ENCODE measurements at places on chromosomes 4 and X.
A peak's percentile ranks its signal among the peaks of the same experiment; 100 is the strongest.

DNA sequence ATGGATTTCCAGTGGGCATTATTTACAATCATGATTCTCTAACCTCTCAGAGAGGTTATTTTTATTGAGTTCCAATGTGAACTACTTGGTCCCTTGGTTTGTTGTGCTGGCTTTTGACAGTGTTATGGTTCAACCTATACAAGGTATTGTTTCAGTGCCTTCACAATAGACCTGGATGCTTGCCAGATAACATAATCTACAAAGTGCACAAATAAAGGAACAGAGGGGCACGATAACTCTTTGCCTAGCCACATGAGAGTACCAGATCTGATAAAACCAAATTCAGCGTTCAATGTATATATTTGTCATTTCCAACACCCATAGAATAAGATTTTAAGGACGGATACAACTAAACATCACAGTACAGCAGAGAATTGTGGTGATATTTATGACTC lies 120.8 kb downstream of the RASL11B start:
- no peak for DNase-seq

- no peak for DNase-seq
These were observed 49.5 kb downstream of the RPGR start for GRCh38 chrX:38277802-38278201.

- no peak for DNase-seq
These were observed 44.9 kb downstream of the SPANXN1 start for GRCh38 chrX:145292218-145292617.

GRCh38 chr4:94410678-94411206 lies 41.0 kb upstream of the PDLIM5 start:
- DNase-seq, result no peak

GRCh38 chr4:6295495-6295894 lies 25.8 kb downstream of the WFS1 start:
- no peak for DNase-seq

DNA sequence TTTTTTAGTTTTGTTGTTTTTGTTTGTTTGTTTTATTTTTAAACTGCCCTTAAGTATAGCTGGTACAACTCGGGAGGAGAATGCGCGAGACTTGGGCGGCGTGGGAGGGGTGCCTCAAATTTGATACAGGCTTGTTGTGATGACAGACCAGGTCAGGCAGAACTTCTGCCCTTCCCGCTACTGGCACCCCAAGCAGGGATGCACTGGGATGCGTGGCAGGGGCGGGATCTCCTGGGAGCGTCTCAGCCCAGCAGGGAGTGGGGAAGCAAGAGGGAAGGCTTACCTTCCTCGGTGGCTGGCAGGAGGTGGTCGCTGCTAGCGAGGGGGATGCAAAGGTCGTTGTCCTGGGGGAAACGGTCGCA lies 851 bp downstream of the SFRP2 start:
- DNase-seq, result no peak

- DNase-seq, result no peak
These were observed 3.5 kb downstream of the FAT1 start for GRCh38 chr4:186719925-186720694.

GRCh38 chrX:81301877-81302276 lies 100.0 kb downstream of the SH3BGRL start:
- DNase-seq, result no peak

- DNase-seq, result no peak
These were observed 175.4 kb upstream of the VEGFC start for GRCh38 chr4:176968094-176968493.

- no peak for DNase-seq
These were observed 8.9 kb upstream of the RGS12 start for GRCh38 chr4:3283916-3284315.

DNA sequence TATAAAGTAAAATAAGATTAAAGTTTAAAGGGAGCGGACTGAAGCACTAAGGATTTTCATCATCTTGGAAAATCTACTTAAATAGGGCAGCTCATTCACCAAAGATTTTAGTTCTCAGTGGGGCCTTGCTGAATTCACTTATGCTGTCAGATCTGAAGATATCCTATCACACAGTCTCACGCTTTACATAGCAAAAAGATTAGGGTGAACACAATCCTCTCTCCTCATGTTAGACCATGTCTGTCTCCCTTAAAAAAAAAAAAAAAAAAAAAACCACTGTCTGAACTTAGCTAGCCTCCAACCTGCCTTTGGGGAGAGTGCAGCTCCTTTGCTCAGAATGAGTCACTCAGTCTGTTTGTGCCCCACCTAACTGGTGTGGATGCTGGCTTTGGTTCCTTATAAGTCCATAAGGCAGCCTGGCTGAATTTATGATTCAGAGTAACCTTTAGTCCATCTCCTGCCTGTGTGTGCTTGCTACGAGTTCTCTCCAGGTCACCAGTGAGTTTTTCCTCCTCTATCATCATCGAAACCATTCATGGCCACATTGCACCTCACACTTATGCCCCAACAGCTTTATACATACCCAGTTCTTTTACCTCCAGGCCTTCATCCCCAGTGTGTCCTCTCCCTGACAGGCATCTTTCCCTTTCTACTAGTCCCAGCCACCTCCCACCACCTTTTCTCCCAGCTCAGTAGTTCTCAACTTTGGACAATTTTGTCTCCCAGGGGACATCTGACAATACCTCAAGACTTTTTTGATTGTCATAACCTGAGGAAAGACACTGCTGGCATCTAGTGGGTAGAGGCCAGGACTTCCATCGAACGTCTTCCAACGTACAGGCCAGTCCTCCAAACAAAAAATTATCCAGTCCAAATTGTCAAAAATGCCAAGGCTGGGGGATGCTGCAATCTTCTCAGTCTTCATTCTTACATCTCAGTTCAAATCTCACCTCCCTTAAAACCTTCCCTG lies 220.7 kb upstream of the EMCN start:
- DNase-seq, result no peak

DNA sequence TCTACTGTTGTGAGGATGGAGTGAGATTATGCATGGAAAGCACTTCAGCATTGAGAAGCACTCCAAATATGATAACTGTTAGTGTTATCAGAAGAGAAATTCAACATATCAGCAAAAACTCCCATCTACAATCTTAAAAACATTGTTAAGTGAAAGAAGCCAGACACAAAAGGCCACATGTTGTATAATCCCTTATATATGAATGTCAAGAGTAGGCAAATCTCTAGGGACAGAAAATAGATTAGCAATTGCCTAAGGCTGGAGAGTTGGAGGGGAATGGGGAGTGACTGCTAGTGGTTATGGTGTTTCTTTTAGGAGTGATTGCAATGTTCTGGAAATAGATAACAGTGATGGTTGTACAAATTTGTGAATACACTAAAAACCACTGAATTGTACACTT lies 122.5 kb upstream of the LNX1 start:
- no peak for DNase-seq

DNA sequence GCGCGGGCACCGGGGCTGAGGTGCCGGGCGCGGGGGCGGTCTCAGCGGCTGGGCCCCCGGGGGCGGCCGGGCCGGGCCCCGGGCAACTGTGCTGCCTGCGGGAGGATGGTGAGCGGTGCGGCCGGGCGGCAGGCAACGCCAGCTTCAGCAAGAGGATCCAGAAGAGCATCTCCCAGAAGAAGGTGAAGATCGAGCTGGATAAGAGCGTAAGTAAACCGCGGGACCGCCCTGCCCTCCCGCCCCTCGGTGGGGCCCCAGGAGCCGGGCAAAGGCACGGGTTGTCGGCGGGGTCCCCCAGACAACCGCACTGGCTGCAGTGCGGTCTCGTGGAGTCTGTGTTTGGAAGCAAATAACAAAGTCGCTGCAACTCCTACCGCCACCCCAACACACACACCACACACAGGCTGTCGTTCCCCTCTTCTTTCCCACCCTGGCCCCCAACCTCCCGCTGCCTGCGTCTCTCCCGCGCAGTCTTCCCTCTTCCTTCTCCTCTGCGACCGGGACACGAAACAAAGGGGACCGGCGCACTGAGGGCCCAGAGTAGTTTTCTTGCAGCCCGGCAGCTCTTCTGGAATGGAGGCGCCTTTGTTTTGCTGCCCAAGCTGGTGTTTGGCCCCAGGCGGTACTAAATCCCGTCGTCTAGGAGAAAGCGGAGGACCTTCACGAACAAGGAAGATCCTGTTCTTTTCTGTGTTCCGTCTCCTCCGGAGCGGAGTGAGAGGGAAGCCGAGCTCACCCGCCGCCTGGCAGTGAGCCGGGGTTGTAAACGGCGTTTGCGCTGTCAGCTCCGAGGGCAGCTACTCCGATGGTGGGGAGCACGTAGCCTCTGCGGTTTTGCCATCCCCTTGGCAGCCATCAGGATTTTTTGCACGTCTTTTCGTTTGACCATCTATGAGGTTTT lies 788 bp downstream of the SAP30 start:
- DNase-seq, result peak; percentile 47

DNA sequence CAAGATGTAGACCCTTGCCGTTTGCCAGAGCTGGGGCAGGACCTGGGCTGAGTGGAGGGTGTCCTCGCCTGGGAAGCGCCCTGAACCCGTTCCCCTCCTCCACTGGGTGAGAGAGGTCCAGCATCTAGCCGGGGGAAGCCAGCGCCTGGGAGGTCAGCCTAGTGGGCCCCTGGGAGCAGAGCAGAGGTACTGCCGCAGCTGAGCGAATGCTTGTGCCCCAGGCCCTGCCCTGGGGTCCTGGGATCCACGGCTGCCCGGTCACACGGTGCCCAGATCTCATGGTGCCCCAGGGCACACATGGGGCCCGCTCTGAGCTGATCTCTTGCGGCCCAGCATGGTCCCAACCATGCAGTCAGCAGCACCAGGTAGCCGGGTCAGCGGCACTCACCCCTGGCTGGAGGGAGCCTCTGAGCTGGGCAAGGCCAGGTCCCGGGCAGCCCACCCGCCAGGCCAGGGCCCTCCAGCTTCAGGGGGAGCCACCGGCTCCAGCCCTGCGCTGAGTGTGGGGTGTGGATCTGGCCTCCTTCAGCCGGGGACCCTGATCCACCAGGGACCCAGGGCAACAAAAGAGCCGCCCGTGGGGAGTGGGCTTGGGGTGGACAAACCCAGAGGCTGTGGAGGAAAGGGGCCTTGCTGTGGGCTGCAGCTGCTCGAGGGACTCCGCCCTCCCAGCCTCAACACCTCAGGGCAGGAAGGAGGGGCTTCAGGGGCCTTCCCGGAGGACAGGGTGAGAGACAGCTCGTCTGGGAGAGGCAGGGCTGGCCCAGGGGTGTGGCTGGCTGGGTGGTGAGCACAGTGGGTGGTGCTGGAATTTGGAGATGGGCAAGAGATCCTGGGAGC lies 4.1 kb upstream of the CPLX1 start:
- DNase-seq, result no peak

DNA sequence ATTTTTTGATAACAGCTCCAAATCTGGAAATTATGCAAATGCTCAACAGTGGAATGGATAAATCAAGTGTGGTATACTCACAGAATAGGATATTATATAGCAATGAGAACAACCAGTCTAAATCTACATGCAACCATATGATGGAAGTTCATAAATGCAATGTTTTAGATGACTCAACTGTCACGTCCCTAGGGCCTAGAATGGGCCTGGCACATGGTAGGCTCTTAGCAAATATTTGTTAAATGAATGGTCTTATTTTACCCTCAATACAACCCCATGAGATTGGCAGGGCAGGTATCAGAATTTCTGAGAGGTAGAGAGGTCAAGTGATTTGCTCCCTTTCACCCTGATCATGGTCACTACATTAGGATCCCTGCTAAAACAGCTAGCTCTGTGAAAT lies 14.6 kb upstream of the NKX3-2 start:
- DNase-seq, result no peak

DNA sequence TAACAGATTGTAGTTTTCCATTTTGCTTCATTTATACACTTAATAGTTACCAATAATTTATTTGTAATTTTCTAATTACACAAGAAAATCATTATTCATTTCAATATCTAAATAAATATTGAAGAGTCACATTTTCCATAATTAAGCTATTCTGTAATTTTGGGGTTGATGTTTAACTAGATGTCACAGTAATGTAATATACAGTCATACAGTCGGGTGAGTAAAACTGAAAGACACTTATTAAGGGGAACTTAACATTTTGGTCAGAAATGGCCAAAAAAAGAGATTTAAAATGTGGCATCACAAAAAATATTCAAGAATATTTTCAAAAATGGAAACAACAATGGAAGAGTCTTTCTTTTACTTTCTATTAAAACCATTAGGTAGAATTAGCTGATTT lies 1080.3 kb downstream of the ARAP2 start:
- no peak for DNase-seq

DNA sequence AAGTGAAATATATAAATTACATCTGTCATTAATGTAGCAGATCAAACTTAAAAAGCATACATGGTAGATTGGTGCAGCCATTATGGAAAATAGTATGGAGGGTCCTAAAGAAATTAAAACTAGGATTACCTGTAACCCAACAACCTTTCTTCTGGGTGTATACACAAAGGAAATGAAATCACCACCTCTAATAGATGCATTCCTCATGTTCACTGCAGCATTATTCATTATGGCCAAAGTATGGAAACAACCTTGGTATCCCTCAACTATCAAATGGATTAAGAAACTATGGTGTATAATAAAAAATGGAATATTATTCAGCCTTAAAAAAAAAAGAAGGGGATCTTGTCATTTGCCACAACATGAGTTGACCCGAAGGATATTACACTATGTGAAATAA lies 13.7 kb downstream of the WDFY3 start:
- DNase-seq, result no peak

GRCh38 chrX:71625471-71625870 lies 7.2 kb upstream of the CXCR3 start:
- DNase-seq, result no peak

GRCh38 chr4:135192751-135193535 lies 991.4 kb upstream of the PABPC4L start:
- no peak for DNase-seq

DNA sequence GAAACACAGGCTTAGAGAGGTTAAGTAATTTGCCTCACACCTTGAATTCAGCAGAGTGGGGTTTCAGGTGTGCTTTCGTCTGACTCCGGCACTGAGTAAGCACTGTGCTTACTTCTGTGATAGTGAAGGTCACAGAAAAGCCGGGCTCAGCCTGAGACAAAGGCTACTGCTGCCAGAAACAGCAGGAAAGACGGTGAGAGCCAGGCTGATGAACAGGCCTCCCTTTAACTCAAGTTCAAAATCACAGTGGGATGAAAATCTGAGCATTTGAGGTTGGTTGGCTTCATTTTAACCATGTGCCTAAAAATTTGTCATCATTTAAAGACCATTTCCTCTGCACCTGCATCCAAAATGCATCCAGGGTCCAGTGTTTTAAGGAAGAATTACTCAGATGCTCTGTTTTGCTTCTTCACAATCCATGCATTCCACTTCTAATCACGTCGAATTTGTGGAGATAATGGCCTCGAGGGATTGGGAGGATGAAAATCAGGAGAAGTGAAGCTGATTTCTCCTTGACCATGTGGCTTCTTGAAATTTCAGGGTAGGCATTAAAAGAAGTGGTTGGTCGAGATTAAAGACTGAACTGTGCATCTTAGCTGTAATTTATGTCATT lies 121.2 kb upstream of the LNX1 start:
- no peak for DNase-seq

- DNase-seq, result no peak
These were observed 708 bp downstream of the ARAP2 start for GRCh38 chr4:36243355-36244256.

GRCh38 chrX:15511563-15511962 lies 11.0 kb downstream of the BMX start:
- no peak for DNase-seq
